Stimulated activated CD8-positive, alpha-beta memory T cell treated with anti-CD3 and anti-CD28 coated beads, Interleukin-12 subunit alpha, Interleukin-12 subunit beta, amount 100 ng/mL, for 4 hours (primary cell): ENCODE measurements at places on chromosomes 4 and X.

GRCh38 chrX:14913241-14913640 lies 40.0 kb downstream of the MOSPD2 start:
- no peak for DNase-seq

GRCh38 chr4:8259743-8260430 lies 9.7 kb upstream of the HTRA3 start:
- no peak for DNase-seq

- no peak for DNase-seq
Observed at GRCh38 chrX:27767387-27767786, 40.4 kb upstream of the MAGEB10 start.

DNA sequence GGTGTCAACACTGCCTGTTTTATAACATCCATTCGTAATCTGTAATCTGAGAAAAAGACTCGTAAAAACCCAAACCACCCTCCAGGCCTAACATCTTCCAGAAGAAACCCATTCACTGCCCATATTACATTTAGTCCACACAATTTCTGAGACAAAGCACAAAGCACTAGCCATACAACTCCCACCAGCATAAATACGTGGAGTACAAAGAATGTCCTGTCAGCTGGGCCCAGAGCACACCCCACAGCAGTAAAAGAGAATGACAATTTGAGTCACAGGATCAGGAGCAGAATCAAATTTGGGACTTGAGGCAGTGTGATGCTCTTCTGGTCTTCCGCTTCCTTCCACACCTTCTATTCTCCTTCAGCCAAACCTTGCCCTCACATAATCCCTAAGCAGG lies 6.8 kb downstream of the MECP2 start:
- no peak for DNase-seq

GRCh38 chr4:82519776-82520175 lies 42.0 kb downstream of the TMEM150C start:
- DNase-seq, result no peak

DNA sequence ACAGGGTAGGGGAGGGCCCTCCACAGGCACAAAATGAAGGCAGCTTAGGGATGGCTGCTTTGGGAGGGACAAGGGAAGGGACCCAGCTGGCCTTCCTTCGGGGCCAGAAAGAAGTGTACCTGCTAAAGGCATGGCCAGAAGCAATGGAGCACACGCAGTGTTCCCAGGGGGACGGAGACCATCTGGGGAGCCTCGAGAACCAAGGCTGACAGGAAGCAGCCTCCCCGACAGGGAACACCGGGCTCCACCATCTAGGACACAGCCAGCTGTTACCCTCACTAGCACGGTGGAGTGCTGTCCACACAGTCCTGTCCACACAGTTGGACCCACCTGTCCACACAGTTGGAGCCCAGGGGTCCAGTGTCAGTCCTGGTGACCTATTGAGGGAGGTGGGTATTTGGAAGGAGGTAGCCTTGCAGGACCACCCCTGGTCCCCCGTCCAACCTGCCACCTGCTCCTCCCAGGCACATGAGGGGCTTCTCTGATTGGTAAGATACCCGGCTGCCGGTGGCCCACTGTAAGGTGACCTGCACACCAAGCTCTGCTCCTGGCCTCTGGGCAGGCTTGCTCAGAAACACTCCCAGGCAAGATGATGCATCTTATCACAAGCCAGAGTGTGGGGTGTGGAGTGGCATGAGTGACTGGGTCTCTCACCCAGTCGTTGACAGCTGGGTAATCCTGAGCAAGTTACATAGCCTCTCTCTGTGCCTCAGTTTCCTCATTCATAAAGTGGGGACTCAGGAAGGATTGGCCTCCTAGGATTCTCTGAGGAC lies 20.5 kb upstream of the AFAP1 start:
- no peak for DNase-seq

DNA sequence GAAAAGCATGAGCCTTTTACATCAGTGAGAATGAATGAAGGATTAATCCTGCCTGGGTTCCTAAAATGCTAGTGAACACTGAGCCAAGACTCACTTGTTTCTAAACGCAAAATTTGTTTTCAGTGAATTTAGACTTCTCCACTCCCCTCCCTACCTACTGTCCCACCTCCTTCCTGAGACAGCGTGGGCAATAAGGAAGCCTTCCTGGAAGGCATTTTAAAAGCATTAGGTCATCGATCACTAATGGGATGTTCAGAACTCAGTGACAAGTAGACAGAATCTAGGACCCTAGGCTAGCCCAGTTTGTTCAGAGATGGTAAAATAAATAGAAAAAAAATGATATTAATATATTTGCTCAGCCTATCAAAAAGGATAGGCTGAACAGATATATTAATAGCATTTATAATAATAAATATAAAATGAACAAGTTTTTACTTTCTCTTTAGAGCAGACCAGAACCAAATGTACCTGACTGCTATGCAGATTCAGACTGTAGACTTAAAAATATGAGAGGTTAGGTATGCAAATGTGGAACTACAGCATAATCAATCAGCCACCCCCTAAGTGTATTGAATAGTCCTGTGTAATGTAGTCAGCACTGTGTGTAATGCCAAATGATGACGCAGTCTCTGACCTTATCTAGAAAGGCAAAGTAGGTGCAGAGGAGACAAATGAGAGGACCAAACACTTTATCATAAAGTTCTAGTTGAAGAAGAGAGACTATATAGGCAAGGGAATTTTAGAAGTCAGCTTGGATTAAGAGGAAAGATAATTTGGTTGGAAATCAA lies 331.1 kb downstream of the GPAT3 start:
- DNase-seq, result no peak

GRCh38 chr4:22780317-22780716 lies 87.6 kb downstream of the GBA3 start:
- no peak for DNase-seq
